Hematopoietic multipotent progenitor cell treated with erythropoietin and hydrocortisone succinate and interleukin-3 and kit ligand, for 15 days (in vitro differentiated cells): ENCODE measurements at places on chromosomes 2 and 18.

DNA sequence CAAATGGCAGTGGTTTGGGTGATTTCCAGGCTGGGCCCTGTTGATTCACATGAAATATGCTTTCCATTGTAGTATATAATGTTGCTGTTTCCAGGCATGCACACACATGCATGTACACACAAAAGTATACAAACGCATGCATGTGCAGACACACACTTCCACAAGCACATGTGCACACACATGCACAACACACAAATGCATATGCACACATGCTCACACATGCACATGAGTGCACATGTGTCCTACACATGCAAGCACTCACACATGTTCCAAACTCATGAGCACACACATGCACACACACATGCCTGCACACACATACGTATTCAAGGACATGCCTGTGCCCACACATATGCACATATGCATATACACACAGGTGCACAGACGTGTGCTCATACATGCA is 30.6 kb downstream of the SNTG2 start:
- no peak for DNase-seq

- no peak for DNase-seq
Measured at GRCh38 chr2:179936141-179936540, 71.0 kb downstream of the CWC22 start.

GRCh38 chr18:22391407-22392345 is 26.0 kb downstream of the CTAGE1 start:
- DNase-seq, result no peak

- DNase-seq, result no peak
Measured at GRCh38 chr2:130759906-130760753, 4.8 kb downstream of the AMER3 start.

GRCh38 chr2:119267604-119268003 is 44.0 kb downstream of the STEAP3 start:
- DNase-seq, result no peak

DNA sequence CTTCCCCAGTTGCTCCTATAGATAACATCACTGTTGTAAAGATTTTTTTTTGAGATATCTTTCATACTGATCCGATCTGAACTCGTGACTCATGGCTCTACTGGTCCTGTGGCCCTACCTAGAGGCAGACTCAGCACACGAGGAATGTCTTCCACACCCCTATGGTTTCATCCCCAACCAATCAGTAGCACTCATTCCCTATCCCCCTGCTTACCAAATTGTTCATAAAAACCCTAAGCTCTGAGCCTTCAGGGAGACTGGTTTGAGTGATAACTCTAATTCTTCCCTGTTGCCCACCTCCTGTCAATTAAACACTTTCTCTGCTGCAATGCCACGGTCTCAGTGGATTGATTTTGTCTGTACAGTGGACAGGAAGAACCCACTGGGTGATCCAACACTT is 4.2 kb upstream of the SAP130 start:
- no peak for DNase-seq

DNA sequence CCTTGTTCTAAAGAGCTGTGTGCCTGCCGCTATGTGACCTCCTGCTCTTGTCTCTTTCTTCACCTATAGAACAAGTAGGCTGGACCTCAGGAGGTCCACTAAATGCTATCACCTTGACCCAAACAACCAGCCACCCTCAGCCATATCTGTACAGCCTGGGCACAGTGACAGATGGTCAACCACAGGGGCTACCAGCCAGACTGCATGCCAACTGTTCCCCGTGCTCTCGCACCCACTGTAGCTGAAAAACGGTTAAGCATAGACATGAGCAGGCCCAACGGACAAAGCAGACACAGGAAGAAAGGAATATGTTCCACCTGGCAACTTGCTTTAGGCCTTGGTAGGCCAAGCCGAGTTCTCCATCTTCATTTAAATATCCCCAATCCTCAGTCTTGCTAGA is 43.2 kb upstream of the ACAA2 start:
- no peak for DNase-seq

GRCh38 chr2:99338029-99338585 is 918 bp downstream of the EIF5B start:
- peak; percentile 26 for DNase-seq

GRCh38 chr2:121294881-121295840 is 10.2 kb upstream of the TFCP2L1 start:
- no peak for DNase-seq

- no peak for DNase-seq
Measured at GRCh38 chr2:230472621-230473018, 56.6 kb downstream of the SP100 start.

DNA sequence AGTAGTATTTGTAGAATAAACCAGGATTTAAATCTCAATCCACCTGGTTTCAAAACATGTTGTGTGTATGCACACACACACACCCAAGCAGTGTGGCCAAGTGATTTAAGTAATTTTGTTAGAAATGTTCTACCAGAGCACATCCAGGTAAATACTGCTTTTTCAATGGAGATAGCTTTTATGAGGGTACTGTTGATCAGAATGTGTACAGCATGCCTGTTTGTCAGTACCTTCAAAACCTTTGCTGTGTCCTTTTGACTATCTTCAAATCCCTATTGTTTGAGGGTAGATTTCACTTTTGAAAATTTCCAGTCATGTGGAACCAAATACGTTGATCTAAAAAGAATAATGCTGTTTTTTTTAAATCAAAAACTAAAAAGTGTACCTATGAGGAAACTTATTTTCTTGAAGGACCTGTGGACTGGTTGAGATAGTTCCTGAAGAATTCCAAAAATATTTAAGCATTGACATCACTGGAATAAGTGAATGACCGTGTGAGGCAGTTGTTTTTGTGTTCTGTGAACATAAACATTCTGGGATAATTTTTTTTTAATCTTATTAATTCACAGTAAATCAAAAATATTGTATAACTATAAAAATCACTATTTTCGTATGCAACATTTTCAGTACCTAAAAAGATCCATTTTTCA is 70.9 kb downstream of the PTRHD1 start:
- DNase-seq, result no peak

DNA sequence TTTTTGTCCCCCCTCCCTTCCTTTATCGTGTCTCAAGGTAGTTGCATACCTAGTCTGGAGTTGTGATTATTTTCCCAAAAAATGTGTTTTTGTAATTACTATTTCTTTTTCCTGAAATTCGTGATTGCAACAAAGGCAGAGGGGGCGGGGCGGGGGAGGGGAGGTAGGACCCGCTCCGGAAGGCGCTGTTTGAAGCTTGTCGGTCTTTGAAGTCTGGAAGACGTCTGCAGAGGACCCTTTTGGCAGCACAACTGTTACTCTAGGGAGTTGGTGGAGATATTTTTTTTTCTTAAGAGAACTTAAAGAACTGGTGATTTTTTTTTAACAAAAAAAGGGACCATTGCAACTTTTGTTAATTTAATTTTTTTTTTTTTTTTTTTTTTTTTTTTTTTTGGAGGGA is 2.1 kb downstream of the SOX11 start:
- DNase-seq, result no peak
